Foreskin keratinocyte (primary cell): ENCODE measurements at places on chromosomes 12 and 14.

DNA sequence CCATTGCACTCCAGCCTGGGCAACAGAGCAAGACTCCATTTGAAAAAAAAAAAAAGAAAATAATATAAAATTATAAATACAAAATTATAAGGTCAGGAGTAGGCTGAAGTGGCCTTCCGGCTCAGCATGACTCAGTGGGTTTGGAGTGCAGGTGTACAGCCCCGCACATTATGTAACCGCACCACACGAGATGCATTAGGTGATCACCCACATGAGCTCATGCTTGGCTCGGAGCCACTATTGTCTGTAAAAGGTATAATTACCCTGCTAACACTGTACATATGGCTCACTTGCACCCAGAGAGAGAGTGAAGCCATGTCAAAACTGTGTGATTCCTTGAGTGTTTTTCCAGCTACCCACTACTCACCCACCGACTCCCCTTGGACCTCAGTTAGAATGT, 557.0 kb downstream of the SLC6A15 start:
- DNase-seq: peak; percentile 58

DNA sequence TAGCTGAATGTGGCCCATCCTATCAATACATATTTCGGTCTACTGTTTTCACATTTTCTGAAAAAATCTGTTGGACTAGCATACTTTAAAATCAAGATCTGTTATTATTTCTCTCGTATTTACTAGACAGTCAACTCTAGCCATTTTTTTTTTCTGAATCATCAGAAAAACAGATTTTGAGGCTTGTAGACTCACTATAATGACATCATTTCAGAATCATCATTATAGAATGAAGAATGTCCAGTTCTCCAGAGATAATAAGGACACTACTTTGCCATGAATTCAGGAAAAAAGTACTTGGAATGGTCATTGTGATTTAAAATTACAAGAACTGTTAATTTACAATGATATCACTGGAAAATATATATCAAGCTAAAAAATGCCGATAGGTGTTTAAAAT, 589.8 kb downstream of the KCNH5 start:
- DNase-seq: peak; percentile 9

GRCh38 chr14:63713058-63713457, 14.8 kb downstream of the SGPP1 start:
- DNase-seq: no peak

- DNase-seq: no peak
Observed at GRCh38 chr12:71200706-71201105, 42.9 kb upstream of the TSPAN8 start.

DNA sequence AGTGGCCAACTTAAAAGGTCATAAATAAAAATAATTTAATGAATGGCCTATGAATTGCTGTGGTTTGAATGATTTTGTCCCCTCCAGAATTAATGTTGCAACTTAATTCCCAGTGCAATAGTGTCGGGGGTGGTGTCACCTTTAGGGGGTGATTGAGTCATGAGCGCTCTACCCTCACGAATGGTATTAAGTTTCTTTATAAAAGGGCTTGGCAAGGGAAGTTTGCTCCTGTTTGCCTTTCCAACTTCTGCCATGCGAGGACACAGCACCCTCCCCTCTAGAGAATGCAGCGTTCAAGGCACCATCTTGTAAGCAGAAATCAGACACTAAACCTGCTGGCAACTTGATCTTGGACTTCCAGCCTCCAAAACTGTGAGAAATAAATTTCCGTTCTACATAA, 253.3 kb downstream of the ATXN7L3B start:
- DNase-seq: no peak

GRCh38 chr12:108772247-108772646, 40.9 kb upstream of the CORO1C start:
- DNase-seq: no peak

DNA sequence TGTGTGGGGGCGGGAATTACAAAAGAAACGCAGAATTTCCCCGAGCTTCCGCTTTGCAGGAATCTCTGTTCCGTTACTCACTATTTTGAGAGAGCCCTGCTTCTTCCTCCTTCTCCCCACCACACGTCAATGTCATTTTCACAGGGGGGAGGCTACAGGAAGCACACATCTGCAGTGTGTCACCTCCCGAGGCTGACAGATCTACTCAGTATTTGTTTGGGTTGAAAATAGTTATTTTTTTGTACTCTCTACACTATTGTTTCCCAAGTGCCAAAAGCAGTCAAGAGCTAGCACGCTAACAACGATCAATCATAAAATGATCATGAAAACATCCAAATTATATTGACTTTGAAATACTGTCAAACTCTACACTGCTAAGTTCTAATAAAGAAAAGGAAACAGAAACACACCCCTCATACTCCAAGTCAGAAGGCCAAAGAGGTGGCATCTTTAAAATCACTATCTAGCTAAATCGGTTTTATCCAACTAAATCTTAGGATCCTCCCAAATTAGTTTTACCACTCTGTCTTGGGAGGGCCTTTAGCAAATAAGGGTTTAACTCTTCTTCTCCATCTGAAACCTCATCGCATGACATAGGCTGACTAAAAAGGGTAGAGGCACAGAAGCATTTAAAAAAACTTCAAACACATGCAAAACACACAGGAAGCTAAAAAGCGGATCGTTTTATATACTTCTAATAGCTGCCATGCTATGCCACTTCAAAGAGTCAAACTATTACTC, 51.8 kb downstream of the FOXN3 start:
- no peak for DNase-seq

DNA sequence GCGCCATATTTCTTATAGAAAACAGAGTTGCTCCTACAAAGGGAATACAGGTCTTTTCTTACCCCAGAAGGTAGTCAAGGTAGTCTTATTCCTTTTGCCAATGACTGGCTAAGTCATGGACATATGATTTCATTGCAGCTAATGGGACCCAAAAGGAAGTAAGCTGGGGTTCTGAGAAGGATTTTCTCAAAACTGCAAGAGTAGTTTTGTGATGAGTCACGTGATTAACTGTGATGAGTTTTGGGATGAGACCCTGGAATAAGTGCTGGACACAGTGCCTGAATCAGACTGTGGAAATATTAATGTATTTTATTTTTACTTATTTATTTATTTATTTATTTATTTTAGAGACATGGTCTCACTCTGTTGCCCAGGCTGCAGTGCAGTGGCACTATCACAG, 13.4 kb upstream of the NIN start:
- DNase-seq: no peak

GRCh38 chr12:84056-84455, 17.5 kb downstream of the IQSEC3 start:
- no peak for DNase-seq

- no peak for DNase-seq
Observed at GRCh38 chr14:89304972-89305703, 111.9 kb downstream of the FOXN3 start.

DNA sequence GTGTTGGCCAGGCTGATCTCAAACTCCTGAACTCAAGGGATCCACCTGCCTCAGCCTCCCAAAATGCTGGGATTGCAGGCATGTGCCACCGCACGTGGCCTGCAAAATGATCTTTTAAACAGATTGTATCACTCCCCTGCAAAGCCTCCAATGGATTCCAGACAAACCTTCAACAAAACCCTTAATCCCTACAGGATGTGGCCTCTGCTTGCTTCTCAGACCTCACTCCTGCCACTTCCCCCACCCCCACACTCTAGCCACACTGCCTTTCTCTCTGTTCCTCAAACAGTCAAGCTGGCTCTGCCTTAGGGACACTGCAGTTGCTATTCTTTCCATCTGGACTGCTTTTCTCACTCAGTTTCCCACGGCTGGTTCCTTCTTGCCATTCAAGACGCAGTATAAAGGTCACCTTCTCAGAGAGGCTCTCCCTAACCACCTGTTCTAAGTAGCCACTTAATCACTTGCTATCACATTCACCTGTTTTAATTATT, 47.3 kb upstream of the TMED10 start:
- DNase-seq: no peak

DNA sequence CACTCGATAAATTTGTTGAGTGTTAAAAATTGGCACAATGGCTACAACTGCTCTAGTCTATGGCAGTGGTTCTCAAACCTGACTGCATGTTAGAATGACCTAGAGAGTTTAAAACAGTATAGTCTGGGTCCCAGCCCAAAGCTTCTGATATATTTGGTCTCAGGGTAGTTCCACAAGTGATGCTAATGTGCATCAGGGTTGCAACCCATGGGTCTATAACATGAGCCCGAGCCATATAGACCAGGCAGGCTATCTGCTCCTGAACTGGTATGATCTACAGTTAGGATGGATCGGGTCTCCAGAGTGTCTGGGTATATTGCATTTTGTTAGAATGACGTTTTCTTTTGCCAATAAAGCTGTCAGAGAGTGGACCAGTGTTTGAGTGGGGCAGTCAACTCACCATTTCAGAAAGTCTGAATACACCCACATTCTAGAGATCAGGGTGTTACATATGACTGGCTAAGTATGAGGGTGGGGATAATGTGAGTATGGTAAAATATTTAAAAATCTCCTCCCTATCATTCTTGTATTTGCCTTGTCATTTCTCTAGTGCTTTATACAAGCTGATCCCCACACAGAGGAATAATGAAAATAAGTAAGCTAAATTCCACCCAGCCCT, 80.9 kb downstream of the FRMD6 start:
- DNase-seq: no peak

DNA sequence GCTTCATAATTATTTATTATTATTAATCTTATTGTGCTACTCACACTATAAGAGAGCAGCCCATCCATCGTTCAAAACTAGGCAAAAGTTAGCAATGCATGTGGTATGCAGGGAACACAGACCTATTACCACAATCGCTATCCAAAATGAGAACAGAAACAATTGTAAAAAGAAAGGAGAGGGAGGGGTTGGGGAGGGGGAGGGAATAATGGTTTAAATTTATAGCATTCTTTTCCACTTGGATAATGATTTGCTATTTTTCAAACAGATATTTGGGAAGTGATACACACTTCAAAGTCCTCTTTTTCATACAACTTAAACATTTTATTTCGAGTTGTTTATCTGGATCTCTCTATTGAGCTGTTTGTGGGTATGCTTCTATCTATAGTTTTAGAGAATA, 248.6 kb upstream of the SOX5 start:
- no peak for DNase-seq

DNA sequence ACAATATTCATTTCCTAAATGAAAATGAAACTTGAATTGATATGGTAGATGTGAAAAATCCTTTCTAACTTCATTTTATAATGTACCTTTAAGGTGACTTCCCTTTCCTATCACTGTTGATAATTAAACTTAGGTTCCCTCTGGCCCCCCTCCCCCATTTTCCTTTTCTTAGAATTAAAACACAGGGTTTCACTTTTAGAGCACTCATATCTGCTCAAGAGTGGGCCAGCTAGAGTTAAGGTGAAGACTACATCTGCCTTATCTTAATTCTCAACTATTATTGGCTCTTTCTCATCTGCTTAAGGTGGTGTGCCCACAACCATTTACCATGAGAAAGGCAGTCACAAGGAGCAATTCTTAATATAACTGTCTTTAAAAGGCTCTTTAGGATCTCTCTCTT, 49.7 kb downstream of the LIN52 start:
- no peak for DNase-seq

GRCh38 chr14:89429199-89430181, 12.5 kb upstream of the FOXN3 start:
- DNase-seq: no peak

- no peak for DNase-seq
Observed at GRCh38 chr12:108040947-108041346, 88.1 kb upstream of the WSCD2 start.
